Activated CD8-positive, alpha-beta T cell treated with anti-CD3 and anti-CD28 coated beads for 36 hours (primary cell): ENCODE measurements at places on chromosomes 3 and 15. TPM values are rescaled to one million over a fixed set of nuclear protein-coding genes. Genes with fewer than 3 reads are reported as not detected.

GRCh38 chr15:47360305-47360704, 357.0 kb upstream of the SEMA6D start:
- H3K27me3 ChIP-seq: no peaks in the 10 kb centered on the region
- no peaks in the 10 kb centered on the region for H3K36me3 ChIP-seq
- no peak for DNase-seq

DNA sequence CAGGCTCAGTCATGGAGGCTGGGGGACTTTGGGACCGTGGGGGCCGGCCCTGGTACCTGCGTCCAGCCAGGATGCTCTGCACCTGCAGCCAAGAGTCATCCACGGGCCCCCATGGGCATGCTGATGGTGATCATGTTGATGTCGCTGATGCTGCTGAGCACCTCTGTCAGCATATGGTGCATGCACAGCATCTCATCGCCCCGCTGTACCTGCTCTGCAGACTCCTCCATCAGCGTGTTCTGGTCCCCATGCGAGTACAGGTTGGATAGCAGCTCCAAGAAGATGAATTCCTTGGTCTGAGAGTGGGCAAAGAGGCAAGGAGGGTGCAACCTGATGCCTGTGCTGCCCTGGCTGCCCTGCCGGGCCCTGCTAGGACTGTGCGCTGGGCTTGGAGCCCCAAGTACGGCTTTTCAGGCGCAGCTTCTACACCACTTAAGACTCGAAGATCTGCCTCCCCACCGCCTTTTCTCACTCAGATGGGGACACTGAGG, 7.2 kb downstream of the RPS17 start:
- no peak overlapping the region for H3K4me3 ChIP-seq
- no peak for DNase-seq

Gene CHMP2B
- total RNA-seq: 22.7 TPM

Gene COL8A1
- total RNA-seq: not detected

Gene SERPINI1
- total RNA-seq: 0.83 TPM

GRCh38 chr15:80447077-80447476, 42.9 kb downstream of the ARNT2 start:
- no peaks in the 10 kb centered on the region for H3K4me1 ChIP-seq
- H3K27ac ChIP-seq: no peak overlapping the region
- H3K36me3 ChIP-seq: no peaks in the 10 kb centered on the region
- DNase-seq: no peak
- no peaks in the 10 kb centered on the region for H3K27me3 ChIP-seq

- H3K27ac ChIP-seq: no peak overlapping the region
- peaks cover 6% of the 10 kb centered on the region for H3K4me1 ChIP-seq
- no peaks in the 10 kb centered on the region for H3K36me3 ChIP-seq
- DNase-seq: no peak
Measured at GRCh38 chr3:155179437-155179827, 99.3 kb downstream of the MME start.

DNA sequence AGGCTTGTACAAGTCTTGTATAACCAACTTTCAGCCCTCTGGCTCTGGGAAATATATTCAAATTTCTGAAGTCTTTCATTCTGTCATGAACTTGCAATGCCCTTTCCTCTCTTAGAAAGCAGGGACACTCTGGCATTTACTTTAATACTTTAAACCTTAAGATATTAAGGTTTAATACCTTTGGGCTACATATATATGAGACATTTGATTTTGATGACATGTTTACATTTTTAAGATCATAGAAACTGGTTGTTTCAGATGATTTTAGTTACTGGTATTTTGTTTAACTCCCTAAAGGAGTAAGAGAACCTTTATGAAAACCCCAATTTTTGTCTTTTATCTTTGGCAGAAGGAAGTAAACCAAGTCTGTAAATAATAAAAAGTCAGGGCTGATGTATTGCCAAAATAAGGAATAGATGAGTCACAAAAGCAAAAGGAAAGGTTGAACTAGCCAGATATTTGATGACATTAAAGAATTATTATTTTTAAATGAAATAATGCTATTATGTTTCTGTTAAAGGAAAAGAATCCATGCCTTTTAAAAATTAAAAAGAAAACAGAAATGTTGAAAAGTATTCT, 579.0 kb upstream of the CBLB start:
- H3K4me1 ChIP-seq: peaks cover 6% of the 10 kb centered on the region
- peaks cover 9% of the 10 kb centered on the region for H3K36me3 ChIP-seq
- no peaks in the 10 kb centered on the region for H3K27me3 ChIP-seq
- no peak for DNase-seq
- no peak overlapping the region for H3K4me3 ChIP-seq

DNA sequence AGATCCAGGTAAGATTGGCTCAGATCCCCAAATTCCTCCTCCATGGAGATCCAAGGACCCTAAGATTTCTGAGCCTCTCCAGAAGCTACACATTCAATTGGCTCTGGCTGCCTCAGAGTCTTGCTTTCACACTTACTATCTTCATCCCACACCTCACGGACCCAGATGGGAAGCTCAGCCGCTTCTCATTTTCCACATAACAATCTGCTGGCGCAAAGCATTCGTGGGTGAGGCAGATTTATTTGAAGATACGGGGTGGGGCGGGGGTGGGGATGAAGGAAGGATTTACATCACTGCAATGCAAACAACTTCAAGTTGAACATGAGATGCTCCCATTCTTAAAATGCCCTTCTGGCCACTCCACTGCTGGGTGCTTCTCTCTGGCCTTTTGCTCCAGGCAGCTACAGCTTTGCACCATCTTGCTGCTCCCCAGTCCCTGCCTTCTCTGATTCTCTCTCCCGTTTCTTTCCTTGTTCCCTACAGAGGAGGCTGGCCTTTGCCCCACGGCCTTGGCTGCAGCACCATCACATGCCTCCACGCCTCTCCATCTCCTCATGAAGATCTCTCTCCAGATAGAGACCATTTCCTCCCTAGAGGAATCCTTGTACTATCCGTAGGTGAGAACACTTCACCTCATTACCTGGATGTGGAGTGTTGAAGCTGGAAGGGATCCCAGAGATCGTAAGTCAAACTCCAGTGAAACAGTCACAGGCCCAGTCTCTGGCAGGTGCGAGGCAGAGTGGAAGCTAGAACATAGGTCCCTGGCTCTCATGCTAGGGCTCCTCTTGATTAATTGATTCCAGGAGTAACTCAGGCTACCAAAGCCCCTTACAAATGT, 175.9 kb downstream of the RPLP1 start:
- DNase-seq: no peak
- H3K36me3 ChIP-seq: no peaks in the 10 kb centered on the region
- peaks cover 20% of the 10 kb centered on the region for H3K4me1 ChIP-seq
- H3K27me3 ChIP-seq: peaks cover 17% of the 10 kb centered on the region
- no peak overlapping the region for H3K27ac ChIP-seq

GRCh38 chr15:65530318-65531111, at the start of gene HACD3:
Gene HACD3, plus strand, starts transcription at chr15:65530463. Its CDS starts 169 bp downstream, at chr15:65530632.
- peaks cover 38% of the 10 kb centered on the region for H3K4me1 ChIP-seq
- H3K27me3 ChIP-seq: no peaks in the 10 kb centered on the region
- DNase-seq: peak; percentile 91
- H3K36me3 ChIP-seq: peaks cover 12% of the 10 kb centered on the region

DNA sequence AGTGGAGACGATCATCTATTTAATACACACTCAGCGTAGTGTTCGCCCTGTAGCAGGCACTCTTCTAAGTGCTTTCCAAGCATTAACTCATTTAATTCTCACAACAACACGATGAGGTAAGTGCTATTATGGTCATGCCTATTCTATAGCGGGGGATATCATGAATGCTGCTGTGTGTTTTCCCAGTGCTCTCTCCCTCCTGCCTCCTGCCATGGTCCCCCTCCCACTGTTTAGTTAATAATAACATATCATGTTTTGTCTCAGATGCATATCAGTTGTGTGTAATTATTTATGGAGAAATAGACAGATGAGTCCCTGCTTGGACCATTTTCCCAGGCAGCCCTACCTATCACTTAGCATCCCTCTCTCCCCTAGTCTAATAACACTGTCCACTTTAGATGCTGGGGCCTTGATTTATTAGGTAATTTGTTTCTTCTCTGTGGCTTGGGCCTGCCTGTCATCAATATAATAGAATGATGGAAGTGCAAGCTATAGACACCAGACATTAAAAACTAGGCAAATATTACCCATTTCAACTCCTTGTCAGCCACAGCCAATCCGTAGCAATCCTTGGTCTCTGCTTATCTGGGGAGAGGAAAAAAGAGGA, 122.9 kb upstream of the TLE3 start:
- H3K36me3 ChIP-seq: no peaks in the 10 kb centered on the region
- no peaks in the 10 kb centered on the region for H3K27me3 ChIP-seq
- H3K4me1 ChIP-seq: peaks cover 11% of the 10 kb centered on the region

DNA sequence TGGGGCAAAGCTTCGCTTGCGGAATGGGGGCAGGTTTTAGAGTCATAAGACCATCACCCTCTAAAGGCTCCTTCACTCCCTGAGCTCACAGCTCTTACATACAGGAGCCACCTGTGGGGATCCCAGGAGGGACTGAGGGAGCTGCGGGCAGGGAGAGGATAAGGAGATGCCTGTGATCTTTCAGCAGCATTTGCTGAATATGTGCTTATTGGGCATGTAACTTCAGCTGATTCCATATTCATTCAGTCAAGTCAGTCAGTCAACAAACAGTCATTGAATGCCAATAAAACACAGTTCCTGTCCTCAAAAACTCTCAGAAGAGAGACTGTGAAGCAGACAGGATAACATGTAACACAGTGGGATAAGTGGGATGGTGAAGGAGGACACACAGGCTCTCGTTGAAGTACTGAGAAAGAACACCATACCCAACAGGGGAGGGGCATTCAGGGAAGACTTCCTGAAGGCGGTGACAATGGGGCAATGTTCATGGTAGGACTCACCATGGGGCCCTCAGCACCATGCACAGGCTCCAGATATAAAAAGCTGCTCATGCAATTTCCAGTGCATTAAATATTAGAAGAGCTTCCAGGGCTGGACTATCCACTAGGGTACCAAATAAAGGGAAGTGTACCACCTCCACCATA, 240.9 kb downstream of the UACA start:
- no peaks in the 10 kb centered on the region for H3K36me3 ChIP-seq
- peaks cover 23% of the 10 kb centered on the region for H3K4me1 ChIP-seq
- no peaks in the 10 kb centered on the region for H3K27me3 ChIP-seq
- DNase-seq: no peak
- no peak overlapping the region for H3K27ac ChIP-seq

Gene TMEM212
- total RNA-seq: not detected

Gene FMN1
- 0.07 TPM for total RNA-seq

Gene GABRB3
- total RNA-seq: 0.16 TPM

- peaks cover 21% of the 10 kb centered on the region for H3K27me3 ChIP-seq
- peaks cover 22% of the 10 kb centered on the region for H3K4me1 ChIP-seq
- peak overlapping the region; percentile 71 for H3K4me3 ChIP-seq
- DNase-seq: no peak
- H3K36me3 ChIP-seq: peaks cover 1% of the 10 kb centered on the region
- no peak overlapping the region for H3K27ac ChIP-seq
Measured at GRCh38 chr15:55993804-55994560, 570 bp upstream of the NEDD4 start.

DNA sequence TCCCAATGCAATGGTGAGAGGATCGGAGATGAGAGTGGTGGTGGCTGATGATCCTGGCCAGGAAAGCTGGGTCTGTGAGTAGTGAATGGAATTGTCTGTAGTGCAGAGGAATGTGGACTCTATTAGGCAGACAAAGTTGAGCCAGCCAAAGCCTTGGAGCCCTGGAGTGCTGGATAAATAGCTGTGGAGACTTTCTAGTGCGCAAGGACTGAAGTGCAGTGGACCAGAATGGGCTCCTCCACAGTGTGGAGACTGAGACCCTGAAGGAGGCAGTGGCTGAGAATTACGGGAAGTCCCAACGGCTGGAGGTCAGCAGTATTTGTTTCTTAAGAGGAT, 874 bp downstream of the ZNF662 start:
- H3K36me3 ChIP-seq: peaks cover 24% of the 10 kb centered on the region
- H3K4me1 ChIP-seq: peaks cover 17% of the 10 kb centered on the region
- H3K4me3 ChIP-seq: peak overlapping the region; percentile 68
- H3K27me3 ChIP-seq: peaks cover 26% of the 10 kb centered on the region
- no peak for DNase-seq
- peak overlapping the region; percentile 27 for H3K27ac ChIP-seq

GRCh38 chr3:152754303-152754702, 80.6 kb upstream of the P2RY1 start:
- H3K4me1 ChIP-seq: no peaks in the 10 kb centered on the region
- H3K27ac ChIP-seq: no peak overlapping the region
- no peaks in the 10 kb centered on the region for H3K36me3 ChIP-seq
- H3K4me3 ChIP-seq: no peak overlapping the region
- DNase-seq: no peak
- H3K27me3 ChIP-seq: no peaks in the 10 kb centered on the region

Gene AHSG
- total RNA-seq: not detected

DNA sequence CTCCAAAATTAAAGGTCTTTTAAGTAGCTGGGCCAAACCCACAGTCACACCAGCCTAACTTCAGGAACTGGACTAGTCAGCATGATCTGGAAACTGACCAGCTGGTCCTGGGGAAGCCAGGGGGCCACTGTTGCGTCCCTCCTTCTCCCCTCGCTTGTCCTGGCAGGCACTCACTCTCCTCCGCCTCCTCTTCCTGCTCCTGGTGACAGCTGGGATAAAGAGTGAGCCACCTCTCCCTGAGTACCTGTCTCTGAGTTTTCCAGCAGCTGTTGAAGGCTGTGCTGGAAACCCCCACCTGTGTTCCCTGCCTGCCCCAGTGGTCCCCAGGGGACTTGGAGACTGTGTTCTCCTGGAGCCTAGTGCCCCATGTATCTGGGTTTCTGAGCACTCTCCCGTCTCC, 56.0 kb downstream of the FGD5 start:
- no peak overlapping the region for H3K27ac ChIP-seq
- no peak for DNase-seq
- no peak overlapping the region for H3K4me3 ChIP-seq
- H3K27me3 ChIP-seq: no peaks in the 10 kb centered on the region

GRCh38 chr3:68363796-68364195, 568.6 kb downstream of the TAFA4 start:
- DNase-seq: no peak
- no peaks in the 10 kb centered on the region for H3K27me3 ChIP-seq
- H3K36me3 ChIP-seq: no peaks in the 10 kb centered on the region
- H3K27ac ChIP-seq: no peak overlapping the region
- no peak overlapping the region for H3K4me3 ChIP-seq

DNA sequence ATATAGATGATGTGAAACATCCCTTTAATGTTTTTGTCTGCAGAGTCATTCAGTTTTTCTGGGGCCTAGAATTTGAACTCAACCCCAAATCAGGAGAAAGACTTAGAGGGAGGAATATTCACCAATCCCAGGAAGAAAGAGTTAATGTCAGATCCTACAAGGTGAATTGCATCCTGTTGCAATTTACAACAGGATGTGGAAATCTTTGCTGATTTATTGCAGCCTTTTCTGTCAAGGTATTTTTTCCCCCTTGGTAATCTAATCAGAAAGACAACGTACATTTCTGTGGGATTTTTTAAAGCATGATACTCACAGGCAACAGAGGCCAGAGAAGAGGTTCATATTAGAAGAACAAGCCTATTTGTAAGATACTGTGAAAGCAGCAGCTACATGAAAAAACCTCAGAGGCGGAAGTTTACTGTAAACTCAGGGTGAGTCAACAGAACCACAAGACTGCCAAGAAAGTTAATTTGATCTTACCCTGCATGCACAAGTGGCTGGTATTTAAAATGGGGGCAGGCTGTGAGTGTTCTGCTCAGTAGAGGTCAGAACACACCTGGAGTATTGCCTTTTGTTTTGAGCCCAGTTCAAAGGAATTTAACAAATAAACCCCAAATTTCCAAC, 531.9 kb downstream of the AGBL1 start:
- peak; percentile 33 for DNase-seq
- no peak overlapping the region for H3K27ac ChIP-seq
- peaks cover 2% of the 10 kb centered on the region for H3K36me3 ChIP-seq
- H3K4me1 ChIP-seq: peaks cover 40% of the 10 kb centered on the region

GRCh38 chr3:115638991-115639390, 15.7 kb downstream of the GAP43 start:
- H3K27me3 ChIP-seq: peaks cover 13% of the 10 kb centered on the region
- no peaks in the 10 kb centered on the region for H3K4me1 ChIP-seq
- DNase-seq: no peak
- H3K4me3 ChIP-seq: no peak overlapping the region

Gene PPP1R2
- total RNA-seq: 86.7 TPM
